ENCODE measurements at places on chromosomes 5 and 9.

- DNase-seq, result no peak
Measured at GRCh38 chr5:100406640-100407039, 128.5 kb upstream of the FAM174A start.

DNA sequence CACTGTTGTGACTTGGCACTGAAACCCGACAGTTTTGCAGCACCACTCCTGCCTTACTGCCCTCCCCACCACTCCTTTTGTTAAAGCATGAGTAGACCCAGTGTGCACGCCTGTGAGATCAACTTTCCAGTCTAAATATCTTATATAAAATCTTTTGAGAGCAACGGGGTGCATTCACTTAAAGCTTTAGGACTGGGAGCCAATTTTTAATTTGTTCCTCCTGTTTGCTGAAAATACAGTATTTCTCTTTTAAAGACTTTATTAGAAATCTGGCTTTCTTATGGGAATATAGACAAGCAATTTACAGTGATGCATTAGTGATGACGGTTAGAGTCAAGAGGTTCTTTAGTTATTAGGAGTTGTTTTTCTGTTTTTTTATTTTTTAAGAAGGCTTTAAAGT, 397.5 kb downstream of the TMEM167A start:
- DNase-seq, result no peak

GRCh38 chr9:86943201-86944113, 3.8 kb downstream of the GAS1 start:
- DNase-seq, result no peak

GRCh38 chr5:176908675-176909368, 9.7 kb upstream of the HK3 start:
- no peak for DNase-seq

- DNase-seq, result no peak
Measured at GRCh38 chr5:56520986-56521730, 288.0 kb upstream of the ANKRD55 start.

DNA sequence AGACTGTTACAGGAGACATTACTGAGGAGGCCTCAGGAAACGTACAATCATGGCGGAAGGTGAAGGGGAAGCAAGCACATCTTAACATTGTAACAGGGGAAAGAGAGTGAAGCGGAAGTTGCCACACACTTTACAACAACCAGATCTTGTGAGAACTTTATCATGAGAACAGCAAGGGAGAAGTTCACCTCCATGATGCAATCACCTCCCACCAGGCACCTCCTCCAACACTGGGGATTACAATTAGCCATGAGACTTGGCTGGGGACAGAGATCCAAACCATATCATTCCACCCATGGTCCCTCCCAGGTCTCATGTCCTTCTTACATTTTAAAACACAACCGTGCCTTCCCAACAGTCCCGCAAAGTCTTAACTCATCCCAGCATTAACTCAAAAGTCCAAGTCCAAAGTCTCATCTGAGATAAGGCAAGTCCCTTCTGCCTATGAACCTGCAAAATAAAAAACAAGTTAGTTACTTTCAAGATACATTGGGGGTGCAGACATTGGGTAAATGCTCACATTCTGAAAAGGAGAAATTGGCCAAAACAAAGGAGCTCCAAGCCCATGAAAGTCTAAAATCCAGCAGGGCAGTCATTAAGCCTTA, 138.3 kb downstream of the TMEM161B start:
- no peak for DNase-seq

DNA sequence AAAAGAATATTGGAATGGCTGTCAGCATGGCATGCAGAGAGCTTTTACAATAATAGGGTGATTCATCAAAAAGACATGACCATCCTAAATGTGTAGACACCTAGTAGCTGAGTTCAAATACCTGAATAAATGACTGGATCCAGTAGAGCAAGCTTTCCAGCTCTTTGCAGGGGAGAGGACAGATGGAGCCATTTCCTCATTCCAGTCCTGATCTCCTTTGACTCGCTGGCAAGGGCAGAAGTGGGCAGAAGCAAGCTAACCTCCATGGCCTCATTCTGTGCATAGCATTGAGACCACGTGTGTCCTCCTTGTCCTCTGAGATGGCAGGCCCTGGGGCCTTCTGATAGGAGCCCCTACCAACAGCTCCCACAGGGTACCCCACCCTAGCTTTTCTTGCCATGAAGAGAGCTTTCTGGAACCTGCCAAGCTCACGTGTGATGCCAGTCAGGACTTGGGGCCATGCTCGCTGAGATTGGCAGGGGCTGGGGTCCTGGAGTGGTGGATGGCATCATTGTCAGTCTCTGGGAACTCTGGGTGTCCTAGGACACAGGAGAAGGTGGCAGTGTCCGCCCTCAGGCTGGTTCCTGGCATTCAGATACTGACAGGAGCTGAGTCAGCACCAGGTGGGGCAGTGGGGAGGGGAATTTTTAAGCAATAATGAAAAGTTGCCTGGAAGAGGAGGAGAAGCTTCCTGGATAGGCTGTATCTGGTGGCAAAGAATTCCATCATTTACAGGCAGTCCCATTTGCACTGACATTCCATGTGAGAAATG, 33.6 kb downstream of the WWC1 start:
- DNase-seq, result no peak

DNA sequence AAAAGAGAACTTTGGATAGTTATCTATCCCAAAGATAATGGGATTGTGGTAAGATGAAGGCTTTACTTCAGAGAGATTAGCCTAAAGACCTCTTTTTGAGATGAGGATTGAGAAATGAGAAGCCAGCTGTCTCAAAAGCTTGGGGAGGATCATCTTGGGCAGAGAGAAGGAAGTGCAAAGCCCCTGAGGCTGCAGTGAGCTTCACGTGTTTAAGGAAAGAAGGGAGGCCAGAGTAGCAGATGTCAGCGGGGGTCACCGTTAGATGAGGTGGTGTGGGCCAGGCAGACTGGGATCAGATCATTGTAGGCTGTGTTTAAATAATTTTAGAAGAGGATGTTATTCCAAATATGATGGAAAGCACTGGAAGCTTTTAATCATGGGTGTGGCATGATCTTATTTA, 270.1 kb downstream of the ARHGEF28 start:
- DNase-seq, result no peak

GRCh38 chr9:37302277-37302676, 120.2 kb upstream of the GRHPR start:
- DNase-seq, result no peak

DNA sequence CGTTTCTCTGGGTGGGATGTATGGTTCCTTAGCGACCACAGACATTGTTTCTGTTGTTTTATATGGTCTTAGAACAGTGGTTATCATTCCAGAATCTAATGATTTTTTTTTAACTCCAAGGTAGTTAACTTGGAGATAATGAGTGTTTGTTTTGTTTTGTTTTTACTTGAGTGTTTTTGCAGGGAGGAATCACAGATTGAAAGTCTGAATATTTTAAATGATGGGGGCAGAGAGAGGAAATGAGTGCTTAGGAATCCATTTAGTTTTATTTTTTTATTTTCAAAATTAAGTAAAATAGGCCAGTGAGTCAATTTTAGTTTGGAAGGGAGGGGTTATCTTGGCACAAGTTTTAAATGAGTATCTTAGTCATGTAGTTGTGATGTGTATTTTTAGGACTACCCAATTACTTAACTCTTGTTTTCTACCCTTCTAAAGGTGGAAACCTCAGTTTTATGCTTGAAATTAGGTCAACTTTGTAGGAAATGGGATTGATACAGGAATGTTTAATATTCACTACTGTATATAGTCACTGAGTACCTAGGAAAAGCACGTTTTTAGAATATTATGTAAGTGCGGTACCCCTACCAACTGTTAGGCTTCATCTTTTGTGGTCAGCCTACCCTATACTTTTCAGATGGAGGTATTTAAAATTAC, 2.0 kb downstream of the UBE2R2 start:
- DNase-seq, result no peak

DNA sequence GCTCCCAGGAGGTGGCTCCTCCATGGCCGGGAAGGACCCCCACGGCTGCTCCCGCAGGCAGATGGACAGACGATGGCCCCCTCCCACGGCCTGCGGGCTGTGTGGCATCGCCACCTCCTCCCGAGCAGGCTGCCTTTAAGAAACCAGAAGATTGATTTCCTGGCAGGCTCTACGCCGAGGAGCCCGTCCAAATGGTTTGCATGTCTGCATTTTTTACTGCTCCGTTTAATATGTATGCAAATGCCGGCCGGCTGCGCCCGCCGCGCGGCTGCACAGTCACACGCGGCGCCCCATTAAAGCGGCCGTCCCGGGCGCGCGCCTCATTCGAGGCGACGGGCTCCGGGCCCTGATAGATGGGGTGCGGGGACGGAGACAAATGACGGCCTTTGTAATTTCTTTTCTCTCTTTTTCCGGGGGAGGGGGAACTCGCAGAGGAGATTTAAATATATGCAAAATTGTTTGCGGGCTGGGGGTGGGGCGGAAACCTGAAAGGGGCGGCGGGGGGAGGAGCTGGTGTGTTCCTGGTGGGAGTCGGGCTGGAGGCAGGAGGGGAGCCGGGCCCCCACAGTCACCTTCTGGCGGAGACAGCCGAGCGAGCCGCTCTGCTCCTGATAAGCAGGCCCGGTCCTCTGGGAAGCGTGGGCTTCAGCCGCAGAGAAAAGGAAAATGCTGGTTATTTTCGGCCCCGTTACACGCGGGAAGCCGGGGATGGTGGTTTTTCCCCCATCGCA, 158.7 kb upstream of the IER5L start:
- DNase-seq, result no peak

DNA sequence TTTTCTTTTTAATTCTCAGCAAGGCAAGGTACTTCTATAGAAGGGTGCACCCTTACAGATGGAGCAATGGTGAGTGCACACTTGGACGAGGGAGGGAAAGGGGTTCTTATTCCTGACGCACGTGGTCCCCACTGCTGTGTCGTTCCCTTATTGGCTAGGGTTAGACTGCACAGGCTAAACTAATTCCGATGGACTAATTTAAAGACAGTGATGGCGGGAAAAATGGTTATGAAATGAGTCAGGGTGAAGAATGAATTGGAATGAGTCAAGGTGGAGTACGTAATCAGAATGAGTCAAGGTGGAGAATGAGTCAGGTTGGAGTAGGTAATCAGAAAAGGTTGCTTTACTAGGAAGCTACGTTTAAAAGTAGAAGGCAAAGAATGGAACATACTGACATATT, 2.1 kb upstream of the HMGCS1 start:
- DNase-seq, result no peak

DNA sequence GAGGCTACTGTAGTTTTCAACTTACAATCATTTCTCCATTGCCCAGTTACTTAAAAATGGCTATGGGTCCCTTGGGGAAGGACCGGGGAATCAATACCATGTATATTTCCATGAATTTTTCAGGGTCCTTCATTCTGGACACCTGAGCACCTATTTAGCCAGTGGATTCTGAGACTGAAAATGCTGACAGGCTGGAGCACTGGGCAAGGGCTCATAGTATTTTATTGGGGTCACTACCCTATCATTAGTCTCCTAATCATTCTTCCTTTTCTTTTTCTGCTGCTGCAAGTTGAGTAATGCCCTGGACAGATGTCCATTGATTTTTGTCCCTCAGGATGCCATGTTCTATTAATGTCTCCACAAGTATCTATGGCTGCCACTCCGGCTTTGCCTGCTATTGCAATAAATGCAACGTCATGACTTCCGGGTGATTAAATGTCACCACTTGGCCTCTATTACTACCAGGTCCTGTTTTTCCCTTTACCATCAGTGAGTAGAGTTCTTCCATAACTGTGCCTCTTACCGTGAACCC, 279.3 kb upstream of the FBXL7 start:
- no peak for DNase-seq

GRCh38 chr9:92100237-92100911, 14.8 kb downstream of the SPTLC1 start:
- no peak for DNase-seq

DNA sequence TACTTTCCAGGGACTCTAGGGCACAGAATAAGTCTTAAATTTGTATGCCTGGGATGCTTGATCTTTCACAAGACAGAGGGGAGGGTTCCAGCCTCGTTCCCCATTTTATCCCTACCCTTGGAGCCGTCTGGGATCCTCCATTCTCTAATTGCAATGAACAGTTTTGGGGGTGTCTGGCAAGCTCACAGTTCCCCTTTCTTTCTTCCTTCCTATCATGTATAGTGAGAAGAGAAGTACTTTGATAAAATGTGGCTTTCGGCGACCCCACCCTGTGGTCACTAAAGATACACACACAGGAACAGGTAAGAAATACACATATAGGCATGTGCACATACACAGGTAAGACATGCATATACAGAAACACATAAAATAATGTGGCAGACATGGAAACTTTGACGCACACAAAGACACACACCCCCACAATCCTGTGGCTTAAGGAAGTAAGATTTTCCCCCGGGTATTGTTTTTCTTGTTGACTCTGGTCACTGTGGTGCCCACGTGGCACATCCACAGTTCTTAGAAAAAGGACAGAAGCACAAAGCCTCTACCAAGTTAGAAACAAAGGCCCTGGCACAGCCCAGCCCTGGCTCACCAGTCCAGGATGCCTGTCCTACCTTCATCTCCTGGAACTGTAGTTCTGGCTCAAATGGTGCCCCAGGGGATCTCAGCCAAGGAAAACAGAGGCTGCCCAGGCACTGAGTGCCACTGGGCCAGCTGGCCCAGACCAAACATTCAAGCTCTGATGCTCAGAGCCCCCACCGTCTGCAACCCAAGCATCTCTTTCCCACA, 6.3 kb upstream of the SMU1 start:
- no peak for DNase-seq

DNA sequence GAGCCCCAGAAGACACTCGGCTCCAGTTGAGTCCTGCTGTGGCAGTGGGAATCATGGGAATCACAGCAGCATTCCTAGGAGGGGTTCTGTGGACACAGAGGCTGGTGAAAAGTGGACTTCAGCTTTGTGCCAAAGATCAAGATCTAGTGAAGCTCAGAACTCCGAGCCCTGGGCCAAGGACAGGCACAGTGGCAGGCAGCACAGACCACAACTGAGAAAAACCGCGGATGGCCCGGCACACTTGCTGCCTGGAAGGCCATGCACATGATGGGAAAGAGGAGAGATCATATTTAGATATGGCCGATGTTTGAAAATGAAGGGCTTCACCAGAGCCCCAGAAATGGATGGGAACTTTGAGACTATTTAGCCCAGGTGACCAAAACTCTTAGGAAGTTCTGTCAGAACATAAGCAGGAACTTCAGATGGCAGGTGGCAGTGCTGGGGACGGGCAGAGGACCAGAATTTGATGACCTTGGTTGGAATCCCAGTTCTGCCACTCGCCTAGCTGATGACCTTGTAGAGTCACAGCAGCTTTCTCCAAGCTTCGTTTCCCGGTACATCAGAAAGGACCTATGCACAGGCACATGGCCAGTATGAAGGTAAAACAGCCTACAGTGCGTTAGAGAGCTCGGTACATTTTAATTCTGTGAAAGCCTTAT, 18.0 kb downstream of the BARHL1 start:
- DNase-seq, result no peak

- DNase-seq, result no peak
Measured at GRCh38 chr9:137077758-137078693, 709 bp downstream of the UAP1L1 start.

- DNase-seq, result no peak
Measured at GRCh38 chr5:83104021-83104420, 26.7 kb downstream of the XRCC4 start.

- DNase-seq, result no peak
Measured at GRCh38 chr9:4939118-4939561, 45.9 kb upstream of the JAK2 start.

GRCh38 chr5:131496400-131496713, 138.7 kb downstream of the RAPGEF6 start:
- DNase-seq, result no peak
